Mesothelial cell of epicardium (in vitro differentiated cells): ENCODE measurements at places on chromosomes 2 and 18.
A peak's percentile ranks its signal among the peaks of the same experiment; 100 is the strongest.

GRCh38 chr2:69196327-69197117 lies 183.5 kb downstream of the ANTXR1 start:
- no peaks in the 10 kb centered on the region for H3K27me3 ChIP-seq
- no peak overlapping the region for H3K4me3 ChIP-seq
- DNase-seq, result no peak
- peaks cover 59% of the 10 kb centered on the region for H3K36me3 ChIP-seq
- peaks cover 7% of the 10 kb centered on the region for H3K4me1 ChIP-seq
- no peak overlapping the region for H3K27ac ChIP-seq

DNA sequence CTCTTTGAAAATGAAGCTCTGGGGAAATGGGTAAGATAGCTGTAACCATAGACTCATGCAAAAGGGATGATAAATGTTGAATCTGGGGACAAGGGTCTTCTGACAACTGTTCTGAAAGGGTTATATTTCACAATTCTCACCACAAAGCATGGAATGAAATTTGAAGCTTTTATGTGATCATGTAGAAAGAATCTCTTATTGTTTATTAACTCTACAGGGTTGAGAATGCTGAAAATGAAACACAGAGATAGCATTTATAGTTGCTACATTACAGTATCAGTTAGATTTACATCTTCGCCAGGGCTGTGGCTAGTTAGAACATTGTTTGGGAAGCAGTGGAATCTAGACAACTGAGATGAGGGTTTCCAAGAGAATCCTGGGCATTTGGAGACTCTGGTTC lies 97.4 kb upstream of the LHCGR start:
- no peaks in the 10 kb centered on the region for H3K4me1 ChIP-seq
- no peak overlapping the region for H3K4me3 ChIP-seq
- DNase-seq, result no peak

- no peaks in the 10 kb centered on the region for H3K36me3 ChIP-seq
- peaks cover 6% of the 10 kb centered on the region for H3K27me3 ChIP-seq
- peak overlapping the region; percentile 79 for H3K4me3 ChIP-seq
- H3K27ac ChIP-seq, result peak overlapping the region; percentile 34
- H3K4me1 ChIP-seq, result peaks cover 20% of the 10 kb centered on the region
Observed at GRCh38 chr2:73110168-73111072, 2.3 kb downstream of the RAB11FIP5 start.

- no peaks in the 10 kb centered on the region for H3K36me3 ChIP-seq
- H3K4me1 ChIP-seq, result peaks cover 9% of the 10 kb centered on the region
- no peak overlapping the region for H3K4me3 ChIP-seq
- DNase-seq, result no peak
- no peak overlapping the region for H3K27ac ChIP-seq
Observed at GRCh38 chr2:28447943-28448792, 47.7 kb upstream of the PLB1 start.

- H3K27ac ChIP-seq, result no peak overlapping the region
- H3K27me3 ChIP-seq, result peaks cover 10% of the 10 kb centered on the region
- no peak for DNase-seq
- H3K4me1 ChIP-seq, result no peaks in the 10 kb centered on the region
- no peak overlapping the region for H3K4me3 ChIP-seq
- H3K36me3 ChIP-seq, result no peaks in the 10 kb centered on the region
Observed at GRCh38 chr2:206670531-206671319, 28.4 kb downstream of the FAM237A start.

GRCh38 chr2:239252801-239253200 lies 148.0 kb downstream of the HDAC4 start:
- no peak overlapping the region for H3K27ac ChIP-seq
- H3K27me3 ChIP-seq, result no peaks in the 10 kb centered on the region
- H3K4me3 ChIP-seq, result no peak overlapping the region

DNA sequence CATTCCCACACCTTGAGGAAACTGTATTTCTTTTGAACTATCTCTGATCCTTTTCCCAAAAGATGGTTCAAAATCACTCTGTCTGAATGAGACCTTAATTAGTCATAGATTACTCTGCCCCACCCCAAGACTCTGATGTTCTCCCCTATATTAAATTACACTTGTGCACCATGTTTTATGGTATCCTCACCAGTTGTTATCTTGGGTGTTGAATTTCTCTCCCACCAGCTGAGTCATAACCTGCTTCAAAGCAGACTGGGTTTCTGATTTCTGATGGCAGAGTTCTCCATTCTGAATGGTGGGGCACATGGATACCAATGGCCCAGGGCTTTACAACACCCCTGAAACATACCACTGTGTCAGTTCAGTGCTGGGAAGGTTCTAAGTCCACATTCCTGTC lies 15.0 kb downstream of the CDH20 start:
- peaks cover 3% of the 10 kb centered on the region for H3K4me1 ChIP-seq
- H3K27me3 ChIP-seq, result peaks cover 7% of the 10 kb centered on the region
- H3K4me3 ChIP-seq, result no peak overlapping the region
- H3K36me3 ChIP-seq, result no peaks in the 10 kb centered on the region
- no peak overlapping the region for H3K27ac ChIP-seq
- no peak for DNase-seq

- H3K4me1 ChIP-seq, result no peaks in the 10 kb centered on the region
- no peak overlapping the region for H3K4me3 ChIP-seq
- no peak for DNase-seq
- peaks cover 4% of the 10 kb centered on the region for H3K36me3 ChIP-seq
Observed at GRCh38 chr18:80154293-80154692, 45.2 kb downstream of the ADNP2 start.

DNA sequence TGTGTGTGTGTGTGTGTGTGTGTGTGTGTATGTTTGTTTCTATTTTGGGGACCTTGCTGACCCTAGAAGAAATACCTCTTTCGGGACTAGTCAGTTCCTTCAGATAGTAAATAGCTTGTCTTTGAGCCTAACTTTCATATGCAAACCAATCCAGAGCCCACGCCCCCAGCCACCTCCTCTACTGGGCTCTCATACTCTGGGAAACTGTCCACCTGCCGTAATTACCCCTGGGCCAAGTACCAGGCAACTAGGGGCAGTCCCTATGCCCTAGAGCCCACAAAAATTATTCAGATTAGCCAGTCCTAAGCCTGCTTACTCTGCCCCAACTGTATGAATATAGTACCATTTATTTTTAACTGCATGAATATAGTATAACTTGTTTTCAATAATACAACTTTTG lies 970.4 kb downstream of the EPHA4 start:
- no peaks in the 10 kb centered on the region for H3K27me3 ChIP-seq
- H3K4me3 ChIP-seq, result no peak overlapping the region
- H3K36me3 ChIP-seq, result no peaks in the 10 kb centered on the region
- no peak overlapping the region for H3K27ac ChIP-seq
- no peaks in the 10 kb centered on the region for H3K4me1 ChIP-seq

DNA sequence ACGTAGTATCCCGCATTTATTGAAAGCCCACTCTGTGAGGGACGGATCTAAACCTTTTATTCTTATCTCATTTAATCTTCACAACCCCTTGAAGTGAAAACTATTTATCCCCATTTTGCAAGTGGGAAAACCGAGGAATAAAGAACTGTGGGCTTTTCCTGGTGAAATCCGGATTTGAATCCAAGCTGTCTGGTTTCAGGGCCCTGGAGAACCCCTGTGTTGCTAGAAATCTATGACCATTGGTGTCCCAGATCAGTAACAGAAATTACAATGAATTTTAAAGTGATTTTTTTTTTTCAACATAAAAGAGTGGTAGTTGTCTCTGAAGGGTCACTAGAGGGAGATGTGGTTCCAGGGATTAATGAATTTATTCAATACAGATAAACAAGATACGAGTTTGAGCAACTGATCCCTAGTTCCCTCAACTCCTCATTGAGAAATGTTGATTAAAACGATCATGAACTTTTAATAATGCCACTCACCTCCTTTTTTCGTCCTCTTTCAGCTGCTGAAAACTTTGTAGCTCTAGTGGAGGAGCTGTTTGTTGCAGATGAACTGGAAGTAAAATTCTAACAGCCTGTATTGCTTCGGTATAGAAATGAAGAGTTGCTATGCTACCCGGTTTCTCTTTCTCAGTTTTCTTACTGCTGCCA lies 940 bp downstream of the XRCC5 start:
- H3K27ac ChIP-seq, result peak overlapping the region; percentile 100
- no peak for DNase-seq

DNA sequence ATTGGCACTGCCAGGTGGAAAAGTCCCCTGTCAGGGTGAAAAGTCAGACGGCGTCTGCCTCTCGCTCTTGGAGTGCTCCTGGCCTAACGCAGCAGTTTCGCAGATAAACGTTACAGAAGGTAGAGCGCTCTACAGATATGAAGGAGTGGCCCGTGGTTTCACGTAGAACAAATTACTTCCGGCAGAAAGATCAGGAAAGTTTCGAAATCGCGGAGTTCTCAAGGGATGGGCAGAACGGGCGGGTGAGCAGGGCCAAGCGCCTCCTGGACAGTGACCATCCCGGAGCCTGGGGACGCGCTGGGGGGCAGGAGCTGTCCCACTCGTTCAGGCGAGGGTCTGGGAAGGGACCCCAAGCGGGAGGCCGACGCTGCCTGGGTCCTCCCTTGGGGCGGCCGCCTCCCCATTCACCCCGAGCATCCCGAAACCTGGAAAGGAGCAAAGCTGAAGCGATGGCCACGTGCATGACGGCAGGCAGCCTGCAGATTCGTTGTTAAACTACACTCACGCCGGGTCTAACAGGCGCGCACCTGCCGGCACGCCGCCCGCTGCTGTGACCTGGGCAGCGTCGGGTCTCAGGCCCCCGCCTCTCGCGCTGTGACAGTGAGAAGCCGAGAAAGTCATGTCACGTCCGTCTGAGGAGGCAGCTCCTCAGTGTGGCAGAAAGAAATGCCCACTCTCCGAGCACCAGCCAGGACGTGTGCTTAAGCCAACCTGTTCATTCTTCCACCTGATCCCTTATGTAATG lies 122.9 kb upstream of the SALL3 start:
- peaks cover 26% of the 10 kb centered on the region for H3K27me3 ChIP-seq
- H3K36me3 ChIP-seq, result no peaks in the 10 kb centered on the region
- no peak for DNase-seq
- H3K4me1 ChIP-seq, result no peaks in the 10 kb centered on the region
- no peak overlapping the region for H3K27ac ChIP-seq
- no peak overlapping the region for H3K4me3 ChIP-seq

- no peaks in the 10 kb centered on the region for H3K36me3 ChIP-seq
- H3K27me3 ChIP-seq, result no peaks in the 10 kb centered on the region
- peaks cover 2% of the 10 kb centered on the region for H3K4me1 ChIP-seq
- DNase-seq, result no peak
- H3K4me3 ChIP-seq, result no peak overlapping the region
- H3K27ac ChIP-seq, result no peak overlapping the region
Observed at GRCh38 chr2:58871469-58872142, 630.5 kb upstream of the FANCL start.

DNA sequence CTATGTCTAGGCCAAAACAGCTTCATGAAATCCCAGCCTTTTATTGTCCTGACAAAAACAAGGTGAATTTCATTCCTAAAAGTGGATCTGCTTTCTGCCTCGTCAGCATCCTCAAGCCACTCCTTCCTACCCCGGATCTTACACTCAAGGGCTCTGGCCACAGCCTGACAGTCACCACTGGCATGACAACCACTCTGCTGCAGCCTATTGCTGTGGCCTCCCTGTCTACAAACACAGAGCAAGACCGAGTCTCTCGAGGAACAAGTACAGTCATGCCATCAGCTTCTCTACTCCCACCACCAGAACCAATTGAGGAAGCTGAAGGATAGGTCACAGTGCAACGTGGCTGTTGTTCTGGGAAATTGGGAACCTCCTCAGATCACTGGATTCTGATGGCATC lies 106.1 kb downstream of the ICA1L start:
- peaks cover 42% of the 10 kb centered on the region for H3K36me3 ChIP-seq
- no peak overlapping the region for H3K27ac ChIP-seq
- no peaks in the 10 kb centered on the region for H3K4me1 ChIP-seq
- H3K4me3 ChIP-seq, result no peak overlapping the region
- DNase-seq, result no peak

GRCh38 chr2:133247631-133248030 lies 320.6 kb downstream of the NCKAP5 start:
- H3K36me3 ChIP-seq, result no peaks in the 10 kb centered on the region
- no peak overlapping the region for H3K4me3 ChIP-seq
- no peak for DNase-seq
- H3K27ac ChIP-seq, result no peak overlapping the region

DNA sequence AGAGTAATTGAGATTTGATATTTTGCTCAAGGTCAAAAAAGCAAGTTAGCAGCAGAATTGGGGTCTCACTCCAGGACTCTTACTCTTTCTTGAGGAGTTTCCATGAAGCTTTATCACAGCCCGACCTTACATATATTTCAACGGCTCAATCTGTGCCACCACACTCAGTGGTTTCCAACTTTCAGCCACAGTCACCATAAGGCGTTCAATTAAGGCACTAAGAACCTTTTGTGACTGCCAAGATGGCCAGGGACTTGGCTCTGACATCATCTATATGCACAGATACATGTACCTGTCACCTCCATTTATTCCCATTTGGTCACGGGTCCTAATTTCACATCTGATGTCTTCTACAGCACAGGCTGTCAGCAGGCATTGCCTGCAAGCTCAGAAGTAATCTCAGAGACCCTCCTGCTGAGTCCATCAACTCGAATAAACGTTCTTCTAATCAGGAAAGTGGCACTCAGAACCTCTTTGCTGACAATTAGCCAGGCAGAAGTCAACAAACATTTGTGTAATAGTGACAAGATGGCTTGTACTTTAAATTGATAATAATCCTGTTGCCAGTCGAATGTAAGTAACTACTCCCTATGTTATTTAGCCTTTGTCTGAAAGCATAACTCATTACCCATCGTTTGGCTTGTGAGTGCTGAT lies 16.1 kb downstream of the DYTN start:
- H3K27ac ChIP-seq, result no peak overlapping the region
- H3K27me3 ChIP-seq, result peaks cover 58% of the 10 kb centered on the region

GRCh38 chr2:152363936-152364335 lies 29.0 kb downstream of the FMNL2 start:
- H3K4me3 ChIP-seq, result no peak overlapping the region
- no peaks in the 10 kb centered on the region for H3K36me3 ChIP-seq
- no peaks in the 10 kb centered on the region for H3K27me3 ChIP-seq
- peaks cover 18% of the 10 kb centered on the region for H3K4me1 ChIP-seq
- no peak overlapping the region for H3K27ac ChIP-seq
- no peak for DNase-seq

DNA sequence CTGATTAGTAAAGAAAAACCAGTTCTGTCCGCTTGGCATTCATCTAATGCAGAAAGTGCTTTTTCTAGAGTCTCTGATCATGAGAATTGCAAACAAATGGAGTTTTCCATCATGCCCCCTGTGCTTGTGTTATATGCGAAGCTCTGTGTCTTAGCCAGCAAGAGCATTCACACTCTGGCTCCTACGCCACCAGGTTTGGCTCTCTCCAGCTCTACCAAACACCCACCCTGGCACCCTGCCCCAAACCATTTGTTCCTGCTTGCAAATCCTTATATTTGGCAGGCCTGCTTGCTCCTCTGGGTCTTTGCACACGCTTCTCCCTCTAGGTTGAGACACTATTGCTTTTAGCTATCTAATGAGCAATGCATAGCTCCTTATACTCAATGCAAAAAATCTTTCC lies 204.1 kb upstream of the CYRIA start:
- no peak overlapping the region for H3K4me3 ChIP-seq
- H3K36me3 ChIP-seq, result no peaks in the 10 kb centered on the region
- no peak overlapping the region for H3K27ac ChIP-seq
- H3K27me3 ChIP-seq, result peaks cover 2% of the 10 kb centered on the region
